ENCODE measurements at places on chromosomes 5 and 9.

GRCh38 chr9:82764061-82764668, 298.8 kb downstream of the RASEF start:
- DNase-seq, result no peak

DNA sequence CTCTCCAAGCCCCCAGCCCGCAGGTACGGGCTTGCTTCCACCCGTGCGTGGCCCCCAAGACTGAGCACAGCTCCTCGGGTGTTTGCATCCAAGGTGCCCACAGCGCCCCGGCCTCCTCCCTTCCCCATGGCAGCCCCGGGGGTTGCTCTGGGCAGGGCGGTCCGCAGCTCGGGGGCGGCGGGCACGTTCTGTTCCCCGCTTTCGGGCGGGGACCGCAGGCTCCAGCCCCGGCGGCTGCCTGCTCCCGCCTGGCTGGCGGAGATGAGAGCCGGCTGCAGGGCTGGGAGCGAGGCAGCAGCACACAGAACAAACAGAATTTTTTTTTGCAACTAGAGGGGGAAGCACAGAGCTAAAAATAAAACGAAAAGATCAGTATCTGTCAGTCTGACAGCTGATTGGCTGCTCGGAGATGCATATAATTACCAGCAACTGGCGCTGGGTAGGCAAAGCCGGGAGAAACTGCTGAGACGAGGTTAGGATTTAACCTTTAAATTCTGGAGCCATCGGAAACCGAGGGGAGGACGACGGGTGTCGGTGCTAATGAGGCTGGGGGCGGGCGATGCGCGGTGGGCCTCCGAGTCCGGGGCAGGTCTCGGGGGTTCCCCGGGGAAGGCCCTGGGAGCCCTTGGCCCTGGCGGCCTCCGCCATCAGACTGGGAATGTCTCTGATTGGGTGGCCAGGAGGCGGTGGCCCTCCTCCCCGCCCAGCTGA, 142.7 kb upstream of the IER5L start:
- DNase-seq, result peak; percentile 13

DNA sequence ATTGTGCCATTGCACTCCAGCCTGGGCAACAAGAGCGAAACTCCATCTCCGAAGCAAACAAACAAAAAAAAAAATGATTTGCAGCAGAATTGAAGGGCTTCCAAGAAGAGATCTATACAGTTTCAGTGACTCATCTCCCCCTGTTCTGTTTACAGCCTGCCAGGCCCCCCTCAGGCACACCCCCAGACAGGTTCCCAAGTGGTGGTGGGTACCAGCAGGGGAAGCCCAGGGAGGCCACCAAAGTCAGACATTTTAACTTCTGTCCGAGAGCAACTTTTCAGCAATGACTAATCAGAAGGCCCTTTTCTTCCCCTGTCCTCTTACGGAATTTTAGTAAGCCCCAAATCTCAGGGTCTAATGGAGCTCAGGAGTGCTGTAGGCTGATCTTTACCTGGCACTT, 98.7 kb downstream of the PAX5 start:
- no peak for DNase-seq

GRCh38 chr5:73631500-73631899, 5.5 kb downstream of the ARHGEF28 start:
- DNase-seq, result no peak

DNA sequence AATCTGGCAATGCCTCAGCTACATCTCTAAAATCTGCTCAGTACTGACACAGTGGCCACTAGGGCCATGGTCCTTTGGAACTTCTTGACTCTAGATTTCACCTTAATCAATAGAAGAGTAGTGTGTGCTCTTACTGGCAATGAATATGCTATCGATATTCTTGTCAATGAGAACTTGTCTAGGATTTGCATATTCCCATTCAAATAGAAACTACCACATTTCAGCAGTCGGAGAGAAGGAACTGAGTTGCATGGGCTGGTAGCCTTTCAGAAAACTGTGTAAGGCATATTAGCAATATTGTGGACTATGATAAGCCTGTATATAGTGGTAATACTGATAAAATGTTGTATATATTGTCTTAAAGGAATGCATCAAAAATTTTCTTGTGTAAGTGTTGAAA, 45.3 kb upstream of the NAA35 start:
- no peak for DNase-seq

GRCh38 chr5:141349917-141350619, at the start of gene PCDHGB1:
PCDHGB1 (plus strand) TSS chr5:141350099; CDS start chr5:141350261, 162 bp downstream.
- DNase-seq, result no peak

DNA sequence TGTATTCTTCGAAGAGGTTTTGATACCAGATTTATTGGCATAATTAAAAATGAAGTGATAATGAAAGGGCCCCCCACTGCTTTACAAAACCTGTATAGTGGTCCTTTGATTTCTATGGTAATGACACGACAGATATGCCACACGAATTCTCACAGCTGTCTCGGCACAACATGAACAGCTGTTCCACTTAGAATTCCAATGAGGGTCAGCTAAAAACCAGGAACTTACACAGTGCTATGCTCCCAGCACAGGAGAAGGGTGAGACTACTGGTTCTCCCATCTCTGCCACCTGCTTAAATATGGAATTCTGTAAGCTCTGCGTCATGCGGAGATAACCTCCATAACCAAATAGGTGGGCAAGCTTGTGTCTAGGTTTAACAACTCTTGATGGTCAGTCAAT, 183.0 kb upstream of the EFNA5 start:
- DNase-seq, result no peak

GRCh38 chr9:22005702-22006606, 3.2 kb downstream of the CDKN2B start:
- DNase-seq, result no peak

- no peak for DNase-seq
Measured at GRCh38 chr5:151186538-151186937, 29.0 kb upstream of the ANXA6 start.

DNA sequence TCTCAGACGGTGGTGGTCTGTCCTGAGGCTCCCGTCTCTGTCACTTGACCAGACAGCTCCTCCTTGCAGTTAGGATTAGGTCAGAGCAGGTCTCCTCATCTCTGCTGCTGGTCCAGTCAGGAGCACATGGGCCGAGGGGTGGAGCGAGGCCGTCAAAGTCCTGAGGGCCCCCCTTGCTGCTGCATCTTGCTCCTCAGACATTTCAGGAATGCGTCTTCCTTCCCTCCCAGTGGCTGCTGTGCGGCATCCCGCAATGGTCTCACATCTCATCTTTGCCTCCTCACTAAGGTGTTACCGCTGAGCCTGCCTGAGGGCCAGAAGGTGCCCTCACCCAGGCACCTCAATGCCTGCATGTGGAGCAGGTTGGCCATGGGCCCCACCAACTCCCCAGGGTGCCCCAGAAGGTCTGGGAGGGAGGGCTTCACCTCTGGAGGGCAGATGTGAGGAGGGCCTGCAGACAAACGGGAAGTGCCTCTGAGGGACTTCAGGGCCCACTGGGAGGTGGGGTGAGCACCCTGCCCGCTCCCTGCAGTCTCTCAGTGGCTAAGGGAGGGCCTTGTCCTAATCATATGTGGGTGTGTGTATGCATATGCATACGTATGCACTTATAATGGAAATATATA, 137.7 kb upstream of the LMX1B start:
- no peak for DNase-seq

DNA sequence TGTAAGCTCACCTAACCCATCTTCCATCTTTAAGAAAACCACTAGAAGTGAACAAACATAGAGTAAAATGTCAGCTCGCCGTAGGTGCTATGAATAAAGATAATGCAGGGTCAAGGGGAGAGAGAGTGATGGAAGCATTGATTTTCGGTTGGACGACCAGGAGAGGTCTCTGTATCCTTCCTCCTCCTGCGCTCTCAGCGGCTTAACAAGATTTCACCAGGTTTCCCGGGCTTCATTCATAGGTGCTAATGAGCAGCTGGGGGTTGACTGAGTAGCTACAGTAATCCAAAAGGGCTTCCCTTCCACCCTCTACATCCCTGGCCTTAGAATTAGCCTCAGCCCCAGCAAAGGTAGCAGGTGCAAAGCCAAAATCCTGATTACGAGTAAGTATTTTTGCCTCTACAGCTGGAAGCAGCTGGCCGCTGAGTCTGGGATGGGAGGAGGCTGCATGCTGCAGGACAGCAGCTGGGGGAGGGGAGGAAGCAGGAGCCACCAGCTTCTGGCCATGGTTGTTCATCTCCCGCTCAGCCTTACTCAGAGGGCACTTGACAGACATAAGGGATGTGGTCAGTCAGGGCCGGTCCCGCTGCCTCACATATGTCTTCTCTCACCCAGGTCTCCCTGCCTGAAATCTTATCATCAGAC, 112.0 kb upstream of the IL12B start:
- no peak for DNase-seq

DNA sequence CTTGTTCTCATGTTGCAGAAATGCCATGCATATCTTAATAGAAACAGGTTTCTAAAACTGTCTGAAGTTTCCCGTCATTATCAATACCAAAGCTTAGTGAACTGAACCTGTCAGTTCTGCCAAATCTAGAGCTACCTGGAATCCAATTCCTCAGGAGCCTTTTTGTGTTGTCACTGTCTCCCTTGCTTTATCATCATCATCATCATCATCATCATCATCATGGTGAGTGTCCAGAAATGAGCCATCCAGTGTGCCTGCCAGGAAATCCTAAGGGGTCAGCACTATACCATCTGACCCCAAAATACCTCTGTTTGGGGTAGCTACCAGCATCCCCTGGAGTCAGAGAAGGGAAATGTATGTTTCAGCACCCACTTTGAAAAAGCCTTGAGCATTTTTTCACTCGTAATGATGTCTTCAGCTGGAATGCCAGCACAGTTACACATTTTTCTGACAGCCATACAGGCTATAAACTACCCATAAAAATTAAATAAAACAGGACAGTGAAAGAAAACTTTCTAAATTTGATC, 150.3 kb downstream of the NR2F1-AS1 start:
- DNase-seq, result no peak

GRCh38 chr5:38023799-38024198, 184.0 kb upstream of the GDNF start:
- DNase-seq, result no peak

DNA sequence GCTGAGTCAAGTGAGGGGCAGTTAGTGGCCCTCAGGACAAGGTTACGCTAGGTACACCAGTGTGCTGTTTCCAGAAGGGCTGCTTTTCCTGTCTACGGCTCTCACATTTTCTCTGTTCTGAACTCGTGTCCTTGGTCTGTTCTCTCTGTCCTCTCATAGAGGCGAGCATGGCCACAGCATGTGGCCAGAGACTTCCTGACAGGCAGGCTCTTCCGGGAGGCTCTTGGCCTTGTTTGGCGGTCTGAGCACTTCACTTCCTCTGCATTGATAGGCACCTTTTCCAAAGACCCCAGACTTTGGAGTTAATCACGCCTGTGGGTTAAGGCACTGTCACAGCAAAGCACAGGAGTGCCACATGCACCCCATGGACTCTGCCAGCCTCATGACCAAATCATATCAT, 1.2 kb downstream of the CKMT2 start:
- no peak for DNase-seq

- no peak for DNase-seq
Measured at GRCh38 chr5:589588-589987, 22.6 kb upstream of the CEP72 start.

GRCh38 chr5:174459071-174459702, 265.2 kb upstream of the MSX2 start:
- DNase-seq, result no peak

DNA sequence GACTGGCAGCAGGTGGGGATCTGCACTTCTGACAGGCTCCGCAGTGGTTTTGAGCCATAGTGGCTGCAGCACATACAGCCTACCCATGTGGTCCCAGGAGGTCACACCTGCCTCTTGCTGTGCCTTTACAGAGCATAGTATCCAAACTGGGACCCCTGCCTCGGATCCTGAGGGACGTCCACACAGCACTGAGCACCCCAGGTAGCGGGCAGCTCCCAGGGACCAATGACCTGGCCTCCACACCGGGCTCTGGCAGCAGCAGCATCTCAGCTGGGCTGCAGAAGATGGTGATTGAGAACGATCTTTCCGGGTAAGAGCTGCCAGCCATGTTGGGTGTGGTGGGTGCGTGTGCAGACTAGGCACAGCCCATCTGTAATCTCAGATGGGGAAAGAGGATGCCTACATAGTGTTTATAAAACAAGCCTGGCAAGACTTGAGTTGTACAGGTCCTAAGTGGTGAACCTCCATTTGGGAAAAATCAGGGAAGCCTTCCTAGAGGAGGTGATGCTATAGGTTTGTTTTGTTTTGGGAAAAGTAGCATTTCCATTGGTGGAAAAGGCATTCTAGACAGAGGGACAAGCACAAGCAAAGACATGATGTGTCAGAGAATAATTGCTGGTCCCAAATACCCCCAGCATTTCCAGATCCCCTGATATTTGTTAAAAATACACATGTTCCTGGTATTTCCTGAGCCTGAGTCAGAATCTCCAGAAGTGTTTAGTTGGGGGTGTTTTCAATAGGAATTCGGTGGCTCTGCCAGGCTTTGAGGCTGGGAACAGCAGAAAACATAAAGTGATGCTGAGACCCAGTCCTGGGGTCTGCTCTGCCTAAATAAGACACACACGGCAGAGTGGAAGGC, 119.2 kb downstream of the DAB2IP start:
- DNase-seq, result no peak

- no peak for DNase-seq
Measured at GRCh38 chr9:22054529-22054928, 45.4 kb upstream of the CDKN2B start.

DNA sequence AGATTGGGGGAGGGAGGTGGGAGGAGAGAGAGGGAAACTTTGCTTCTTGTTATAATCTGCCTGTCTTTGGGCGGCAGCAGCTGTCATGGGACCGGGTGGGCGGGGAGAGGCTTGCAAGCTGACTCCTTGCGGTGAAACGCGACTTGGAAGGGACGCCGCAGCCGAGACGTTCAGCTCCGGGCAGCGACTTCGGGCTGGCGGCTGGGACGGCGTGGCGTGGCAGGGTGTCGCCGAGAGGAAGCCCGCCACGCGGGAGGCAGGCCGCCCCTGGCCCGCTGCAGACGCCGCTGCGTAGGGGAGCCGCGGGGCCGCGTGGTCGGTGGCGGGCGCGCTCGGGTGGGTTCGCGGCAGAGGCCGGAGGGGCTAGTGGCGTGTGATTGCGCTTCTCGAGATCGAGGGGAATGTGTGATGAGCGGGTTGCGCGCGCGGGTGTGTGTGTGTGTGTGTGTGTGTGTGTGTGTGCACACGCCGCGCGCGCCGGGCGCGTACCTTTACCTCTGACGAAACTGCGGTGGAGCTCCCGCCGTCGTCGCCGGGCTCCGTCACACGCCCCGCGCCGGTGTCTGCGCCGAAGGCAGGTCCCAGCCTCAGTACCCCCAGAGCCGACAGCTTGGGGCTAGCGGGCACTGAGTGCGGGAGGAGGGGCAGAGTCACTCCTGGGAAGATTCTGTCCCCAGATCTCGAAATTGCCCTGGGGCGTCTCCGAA, 1.7 kb downstream of the PPARGC1B start:
- peak; percentile 53 for DNase-seq

DNA sequence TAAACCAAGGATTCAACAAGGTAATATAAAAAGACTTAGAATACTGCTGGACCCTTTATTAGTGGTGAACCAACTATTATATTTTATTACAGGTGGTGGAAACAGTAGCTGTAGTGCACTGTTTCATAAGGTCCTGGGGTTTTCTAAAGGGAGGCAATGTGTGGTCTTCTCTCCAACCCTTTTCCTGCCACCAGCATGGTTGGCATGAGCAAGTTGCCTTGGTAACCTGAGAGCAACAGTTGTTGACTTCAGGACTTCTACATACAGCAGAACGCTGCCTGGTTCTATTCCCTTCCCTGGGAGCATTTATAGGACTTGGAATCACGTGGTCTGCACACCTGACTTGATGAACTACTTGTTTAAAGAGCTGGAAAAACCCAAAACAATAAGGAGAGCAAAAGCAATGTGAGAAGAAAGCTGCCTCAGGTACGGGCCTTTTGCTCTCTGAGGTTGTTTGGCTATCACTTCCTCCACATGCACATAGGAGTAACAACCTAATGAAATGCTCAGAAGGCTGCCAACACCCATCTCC, 81.1 kb upstream of the RAI14 start:
- no peak for DNase-seq

- DNase-seq, result no peak
Measured at GRCh38 chr5:78605611-78606010, 43.0 kb downstream of the LHFPL2 start.

Measured in stimulated activated CD4-positive, alpha-beta T cell treated with anti-CD3 and anti-CD28 coated beads, Interleukin-1b, Interleukin-23, amount 100 ng/mL, for 1 hour (primary cell).